ENCODE measurements at places on chromosomes 2 and 18. TPM values are rescaled to one million over a fixed set of nuclear protein-coding genes. Genes with fewer than 3 reads are reported as not detected.
A peak's percentile ranks its signal among the peaks of the same experiment; 100 is the strongest.

Gene TXNDC2
- total RNA-seq: not detected

DNA sequence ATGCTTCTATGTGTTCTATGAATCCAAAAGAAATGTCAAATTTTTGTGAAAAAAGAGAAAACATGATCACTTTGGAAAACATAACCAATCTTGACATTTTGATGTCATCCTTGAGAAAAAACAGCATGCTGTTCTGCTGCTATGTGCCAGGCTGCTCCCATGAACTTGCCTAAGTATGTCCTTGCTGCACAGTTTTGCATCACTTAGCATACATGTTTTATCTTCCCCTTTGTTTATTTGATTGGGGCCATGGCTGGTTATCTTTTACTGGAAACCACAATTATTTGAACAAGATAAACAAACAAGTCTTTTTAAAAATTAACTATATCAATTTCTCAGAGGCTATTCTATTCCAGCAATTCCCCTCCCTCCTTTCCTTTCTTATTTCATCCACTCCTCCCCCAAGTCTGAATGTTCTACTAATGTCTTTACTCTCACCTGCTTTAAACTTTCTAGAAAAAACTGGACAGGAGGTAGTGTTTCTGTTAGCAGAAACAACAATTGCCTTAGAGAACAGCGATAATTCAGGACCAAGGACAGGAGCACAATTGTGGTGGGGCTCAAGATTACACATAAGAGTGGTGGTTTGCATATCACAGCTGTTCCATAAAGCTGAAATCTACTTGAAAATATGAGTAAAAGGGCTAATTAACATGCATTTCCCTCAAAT is 6.7 kb downstream of the AOX1 start:
- no peak for DNase-seq

DNA sequence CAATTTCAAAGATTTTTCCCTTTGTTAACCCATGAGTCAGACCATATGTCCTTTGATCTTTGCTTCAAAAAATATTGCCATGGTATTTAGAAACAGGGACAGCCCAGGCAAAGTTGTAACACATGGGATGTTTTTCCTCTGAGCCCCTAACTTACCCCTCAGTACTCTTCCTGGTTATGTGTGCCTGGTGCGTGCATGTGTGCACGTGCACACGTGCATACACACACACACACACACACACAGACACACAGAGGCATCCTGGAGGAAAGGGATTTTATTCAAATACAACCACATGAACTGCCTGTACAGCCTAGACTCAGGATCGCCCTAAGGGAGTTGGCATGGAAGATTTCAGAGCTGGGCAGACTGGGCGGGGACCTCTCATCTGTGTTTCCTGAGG is 5.1 kb downstream of the AFF3 start:
- no peak for DNase-seq

Gene EVX2
- total RNA-seq: not detected

- no peak for DNase-seq
Observed at GRCh38 chr2:172050479-172051125, 34.7 kb upstream of the DLX1 start.

DNA sequence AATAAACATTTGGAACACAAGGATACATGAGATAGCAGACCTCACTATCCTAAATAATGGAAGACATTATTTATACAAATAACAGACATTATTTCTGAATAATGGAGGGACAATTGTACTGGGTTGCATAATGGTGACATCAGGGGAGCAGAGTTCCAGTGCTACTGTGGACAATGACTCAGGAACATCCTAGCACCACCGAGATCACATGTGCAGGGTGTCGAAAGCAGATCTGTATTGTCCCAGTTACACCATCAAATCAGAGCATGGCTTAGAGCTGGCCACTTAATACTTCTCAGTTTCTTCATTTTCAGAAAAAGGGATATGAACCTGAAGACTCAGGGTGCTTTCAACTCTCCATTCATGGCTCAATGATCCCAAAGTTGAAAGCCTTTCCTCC is 249.1 kb upstream of the RBMS1 start:
- DNase-seq: no peak

GRCh38 chr2:98948956-98949739 is 13.1 kb upstream of the CRACDL start:
- no peak for DNase-seq

GRCh38 chr2:113157118-113157896 is 16.5 kb upstream of the PSD4 start:
- DNase-seq: peak; percentile 61

DNA sequence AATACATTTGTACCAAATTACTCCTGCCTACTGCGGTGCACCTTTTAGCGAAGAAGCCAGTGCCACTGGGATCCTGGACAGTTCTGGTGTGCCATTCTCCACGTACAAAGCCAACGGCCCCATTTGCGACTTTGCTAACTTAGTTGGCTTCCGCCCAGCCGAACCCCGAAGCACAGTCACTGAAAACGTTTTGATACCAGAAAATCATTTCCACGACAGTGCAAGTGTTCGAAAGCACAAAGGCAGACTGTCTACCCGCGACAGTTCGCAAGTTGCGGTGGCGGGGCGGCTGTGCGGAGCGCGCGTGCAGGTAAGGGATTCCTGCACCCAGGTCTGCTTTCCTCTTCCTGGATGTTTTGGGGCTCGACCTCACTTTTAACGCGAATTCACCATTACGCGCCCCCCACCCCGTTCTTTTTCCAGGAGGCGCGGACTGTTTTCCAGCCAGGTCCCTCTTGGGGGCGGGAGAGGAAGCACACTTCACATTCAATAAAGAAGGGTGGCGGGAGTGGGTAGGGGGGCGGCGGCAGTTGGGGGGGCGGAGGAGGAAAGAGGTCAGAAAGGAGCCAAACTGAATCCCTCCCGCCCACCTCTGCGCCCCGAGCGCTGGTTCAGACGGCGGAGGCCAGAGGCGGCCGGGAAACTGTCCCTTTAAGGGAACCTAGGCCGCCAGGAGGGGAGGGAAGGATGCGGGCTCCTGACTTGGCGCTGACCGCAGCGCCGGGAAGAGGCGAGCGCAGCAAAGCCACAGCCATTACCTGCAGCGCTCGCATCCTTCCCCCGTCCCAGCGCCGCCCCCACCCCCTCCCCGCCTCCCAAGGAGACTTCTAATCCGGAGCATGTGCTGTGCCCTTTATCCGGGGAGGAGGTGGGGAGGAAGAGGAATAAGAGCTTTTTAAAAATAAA is 107.4 kb upstream of the KCTD1 start:
- no peak for DNase-seq
